NB4 (cell line): ENCODE measurements at places on chromosomes 1 and 21.

GRCh38 chr21:35852820-35853219 lies 207.5 kb downstream of the SETD4 start:
- no peak for DNase-seq

DNA sequence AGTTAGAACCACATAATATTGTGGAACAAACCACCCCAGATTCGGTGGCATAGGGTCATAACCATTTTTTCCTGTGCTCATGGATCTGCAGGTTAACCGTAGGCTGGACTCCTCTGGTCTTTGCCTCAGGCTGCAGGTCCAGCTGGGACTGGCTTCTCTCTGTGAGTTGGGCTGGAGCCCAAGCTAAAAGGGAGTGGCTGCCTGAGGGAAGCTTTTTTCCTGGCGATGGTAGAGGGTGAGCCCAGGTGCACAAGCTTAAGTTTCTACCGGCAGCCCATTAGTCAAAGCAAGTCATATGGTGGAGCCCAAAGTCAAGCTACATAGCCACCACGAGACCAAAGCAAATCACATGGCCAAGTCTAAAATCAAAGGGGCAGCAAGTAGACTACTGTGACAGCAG lies 13.8 kb downstream of the EPHX4 start:
- DNase-seq = no peak

DNA sequence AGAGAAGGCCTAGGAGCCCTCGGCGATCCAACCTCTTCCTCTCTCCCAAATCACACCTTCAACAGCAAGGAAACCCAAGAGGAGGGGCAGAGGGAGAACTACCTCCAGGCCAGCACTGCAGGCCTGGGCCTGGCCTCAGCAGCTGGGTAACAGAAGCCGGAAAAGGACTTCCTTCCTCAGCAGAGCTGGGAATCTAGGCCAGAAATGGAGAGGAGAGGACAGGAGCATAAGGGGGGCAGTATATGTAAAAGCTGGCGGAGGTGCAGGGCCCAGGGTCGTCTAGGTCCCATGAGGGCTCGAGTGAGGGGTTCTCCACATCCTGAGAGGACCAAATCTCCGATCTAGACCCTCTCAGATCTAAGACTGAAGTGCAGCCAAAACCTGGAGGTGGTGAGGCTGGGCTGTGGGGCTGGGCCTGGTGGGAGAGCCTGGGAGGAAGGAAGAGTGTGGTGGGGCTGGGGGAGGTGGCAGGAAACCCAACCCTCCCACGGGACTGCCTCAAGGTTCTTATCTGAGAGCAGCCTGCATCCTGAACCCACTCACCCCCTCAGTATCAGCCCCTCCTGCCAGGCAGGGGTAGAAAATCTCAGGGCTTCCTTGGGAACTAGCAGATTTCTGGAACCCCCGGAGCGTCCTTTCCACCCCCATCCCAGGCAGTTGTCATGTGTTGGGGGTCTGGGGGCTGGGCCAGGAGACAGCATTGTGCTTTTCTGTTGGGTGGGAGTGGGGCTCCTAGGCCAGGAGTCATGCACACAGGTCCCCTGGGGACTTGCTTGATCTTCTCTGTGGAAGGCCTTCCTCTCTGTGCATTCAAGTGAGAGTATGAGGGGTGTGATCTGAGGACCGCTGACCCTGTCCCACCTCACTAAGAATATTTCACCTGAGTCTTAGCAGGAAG lies 33.0 kb downstream of the PIK3C2B start:
- peak; percentile 98 for DNase-seq

- no peak for DNase-seq
Measured at GRCh38 chr21:36524477-36524876, 44.6 kb upstream of the CLDN14 start.

GRCh38 chr1:74468982-74469603 lies 43.3 kb downstream of the LRRC53 start:
- peak; percentile 31 for DNase-seq

- no peak for DNase-seq
Measured at GRCh38 chr1:53368314-53369033, 40.6 kb upstream of the LRP8 start.

DNA sequence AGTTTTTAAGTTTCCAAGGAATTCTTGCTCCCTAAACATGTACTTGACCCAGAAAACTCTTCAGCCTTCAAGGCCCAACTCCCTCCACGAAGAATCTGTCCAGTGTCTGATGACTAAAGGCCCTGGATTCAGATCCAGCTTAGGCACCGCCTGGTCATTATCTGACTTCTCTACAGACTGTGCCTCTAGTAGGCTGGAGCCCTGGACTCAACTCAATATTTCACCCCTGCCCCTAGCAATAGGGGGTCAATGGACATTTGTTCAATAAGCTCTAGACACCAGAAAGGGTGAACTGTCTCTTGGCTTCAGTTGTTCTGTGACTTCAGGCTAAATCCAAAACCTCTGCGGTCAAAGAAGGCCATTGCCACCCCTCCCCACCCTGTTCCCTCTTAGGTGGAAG lies 34.5 kb downstream of the NUAK2 start:
- DNase-seq = no peak

DNA sequence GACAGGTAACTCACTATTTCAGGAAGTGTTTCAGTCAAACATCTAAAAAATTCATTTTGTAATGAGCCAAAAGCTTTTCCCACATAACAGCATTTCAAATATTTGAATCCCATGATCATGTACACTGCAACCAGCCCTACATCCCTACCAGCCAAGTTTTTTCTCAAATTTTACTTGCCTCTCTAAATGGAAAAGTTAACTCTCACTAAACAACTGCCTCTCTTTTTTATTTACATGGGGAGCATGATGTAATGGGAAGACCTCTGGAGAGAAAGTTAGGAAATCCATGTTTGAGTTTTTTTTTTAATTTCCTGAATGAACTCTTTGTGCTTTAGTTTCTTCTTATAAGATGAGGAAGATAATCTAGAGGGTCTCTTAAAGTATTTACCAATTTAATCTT lies 70.5 kb downstream of the TTLL7 start:
- no peak for DNase-seq

DNA sequence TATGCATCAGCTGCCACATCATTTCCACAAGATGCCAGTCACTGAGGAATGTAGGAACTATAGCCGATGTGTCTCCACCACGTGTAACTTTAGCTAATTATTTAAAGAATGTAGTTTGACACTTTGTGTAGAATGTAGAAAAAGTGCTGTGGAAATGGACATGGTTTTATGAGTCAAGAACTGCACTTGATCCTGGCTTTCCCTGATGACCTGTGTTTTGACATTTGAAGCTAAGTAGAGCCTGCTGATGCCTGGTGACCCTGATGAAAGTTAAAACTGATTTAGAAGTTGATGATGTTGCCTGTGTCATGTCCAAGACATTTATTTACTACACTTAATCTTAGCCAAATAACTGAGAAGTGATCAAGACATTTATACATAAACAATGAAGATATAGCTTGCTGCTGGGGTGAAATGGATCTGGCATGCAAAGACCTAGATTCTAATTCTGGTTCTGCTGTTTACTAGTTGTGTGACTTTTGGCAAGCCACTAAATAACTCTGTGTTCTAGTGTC lies 4.4 kb upstream of the OSBPL9 start:
- DNase-seq = no peak

DNA sequence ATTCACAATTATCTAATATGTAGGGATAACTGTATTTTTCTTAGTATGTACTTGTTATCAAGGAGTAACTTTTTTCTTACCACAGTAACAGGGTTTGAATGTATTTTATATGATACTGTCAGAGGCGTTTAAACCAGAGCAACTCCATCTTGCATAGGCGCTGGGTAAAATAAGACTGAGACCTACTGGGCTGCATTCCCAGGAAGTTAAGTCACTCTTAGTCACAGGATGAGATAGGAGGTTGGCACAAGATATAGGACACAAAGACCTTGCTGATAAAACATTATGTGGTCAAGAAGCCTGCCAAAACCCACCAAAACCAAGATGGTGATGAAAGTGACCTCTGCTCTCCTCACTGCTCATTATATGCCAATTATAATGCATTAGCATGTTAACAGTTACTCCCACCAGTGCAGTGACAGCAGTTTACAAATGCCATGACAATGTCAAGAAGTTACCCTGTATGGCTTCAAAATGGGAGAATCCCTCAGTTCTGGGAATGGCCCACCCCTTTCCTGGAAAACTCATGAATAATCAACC lies 64.8 kb downstream of the RPE65 start:
- DNase-seq = no peak

- no peak for DNase-seq
Measured at GRCh38 chr1:42964044-42964812, 5.6 kb upstream of the SLC2A1 start.

DNA sequence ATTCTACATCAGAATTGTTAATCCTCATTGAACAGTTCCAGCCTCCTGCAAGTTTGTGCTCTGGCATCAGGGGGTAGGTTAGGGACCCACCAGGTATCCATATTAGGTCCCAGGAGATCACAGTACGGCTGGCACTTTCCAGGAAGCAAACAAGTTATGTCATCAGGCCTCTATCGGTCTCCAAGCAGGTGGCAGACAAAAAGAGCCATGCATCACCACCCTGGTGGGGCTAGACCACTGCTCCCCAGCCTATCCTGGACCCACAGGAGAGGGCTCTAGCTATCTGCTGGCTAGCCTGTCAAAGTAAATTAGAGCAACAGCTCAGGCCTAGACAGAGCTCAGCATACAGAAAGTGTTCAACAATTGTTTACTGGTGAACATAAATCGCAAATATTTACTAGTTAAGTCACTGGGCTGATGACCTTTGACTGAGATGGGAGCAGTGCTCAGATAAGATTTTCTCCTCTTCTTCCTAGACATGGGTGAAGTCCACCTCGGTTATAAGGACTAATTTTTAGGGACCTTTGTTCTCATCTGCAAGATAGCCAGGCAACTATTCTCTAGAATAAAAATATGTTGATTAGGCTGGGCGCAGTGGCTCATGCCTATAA lies 6.4 kb downstream of the NUAK2 start:
- DNase-seq = no peak

DNA sequence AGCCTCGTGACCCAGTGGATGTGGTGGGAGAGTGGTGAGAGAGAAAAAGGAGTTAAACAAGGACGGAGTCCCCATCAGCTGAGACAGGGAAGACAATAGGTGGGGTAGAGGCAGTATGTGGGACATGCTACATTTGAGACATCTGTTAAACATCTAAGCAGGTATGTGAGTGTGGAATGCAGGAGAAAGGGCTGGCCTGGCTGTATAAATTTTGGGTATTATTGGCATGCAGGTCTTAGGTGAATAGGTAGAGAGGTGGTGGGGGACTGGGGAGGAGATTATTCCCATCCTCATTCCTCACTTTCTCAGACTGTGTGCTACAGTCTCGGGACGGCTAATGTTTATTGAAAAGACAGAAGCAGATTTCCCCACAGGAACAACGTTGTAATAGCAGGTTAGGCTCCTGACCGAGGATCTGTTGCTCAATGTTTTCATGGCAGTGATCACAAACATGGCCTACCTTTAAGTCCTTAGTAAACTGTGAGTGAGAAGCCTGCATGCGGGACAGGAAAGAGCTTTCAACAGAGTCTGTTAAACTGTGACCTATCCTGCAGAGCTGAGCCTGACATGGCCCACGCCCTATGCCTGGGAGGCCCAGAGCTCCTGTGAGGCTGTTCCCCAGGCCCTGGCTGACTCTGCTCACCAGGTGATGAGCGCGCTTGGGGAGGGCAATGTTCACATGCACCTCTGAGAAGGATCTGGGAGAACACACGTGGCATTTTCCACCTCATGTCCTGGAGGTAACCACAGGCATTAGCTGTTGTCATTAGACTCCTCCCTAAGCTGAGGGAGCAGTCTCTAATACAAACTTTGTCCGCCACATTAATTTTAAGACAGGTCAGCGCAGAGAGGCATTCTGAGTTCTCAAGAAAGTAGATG lies 16.5 kb downstream of the VSIG8 start:
- no peak for DNase-seq

GRCh38 chr1:33660956-33661355 lies 188.5 kb downstream of the ZSCAN20 start:
- DNase-seq = no peak

DNA sequence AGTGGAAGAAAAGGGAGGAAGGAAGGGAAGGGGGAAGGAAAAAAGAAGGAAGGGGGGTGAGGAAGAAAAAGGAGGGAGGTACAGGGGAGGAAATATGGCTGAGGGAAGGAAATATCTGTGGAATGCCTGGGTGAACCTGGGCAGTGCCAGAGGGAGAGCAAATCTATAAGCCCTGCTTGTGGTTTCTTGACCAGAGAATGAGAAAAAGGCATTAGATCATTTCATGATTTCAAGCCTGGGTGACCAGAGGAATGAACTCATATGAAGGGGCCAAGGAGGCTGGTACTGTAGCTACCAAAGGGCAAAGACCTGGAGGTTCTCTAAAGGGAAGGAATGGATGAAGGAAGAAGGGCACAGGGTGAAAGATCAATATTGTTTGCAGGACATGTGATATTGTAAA lies 31.4 kb downstream of the GNG12 start:
- no peak for DNase-seq
